ENCODE measurements at places on chromosomes 1 and 21. TPM values are rescaled to one million over a fixed set of nuclear protein-coding genes. Genes with fewer than 3 reads are reported as not detected.

OR2L8 gene
- not detected for total RNA-seq

TCP10L gene
- not detected for total RNA-seq

ALX3 gene
- total RNA-seq = not detected

KISS1 gene
- total RNA-seq = 0.79 TPM

PTGER3 gene
- total RNA-seq = not detected

UBL4B gene
- not detected for total RNA-seq

CYP4Z1 gene
- not detected for total RNA-seq

DNA sequence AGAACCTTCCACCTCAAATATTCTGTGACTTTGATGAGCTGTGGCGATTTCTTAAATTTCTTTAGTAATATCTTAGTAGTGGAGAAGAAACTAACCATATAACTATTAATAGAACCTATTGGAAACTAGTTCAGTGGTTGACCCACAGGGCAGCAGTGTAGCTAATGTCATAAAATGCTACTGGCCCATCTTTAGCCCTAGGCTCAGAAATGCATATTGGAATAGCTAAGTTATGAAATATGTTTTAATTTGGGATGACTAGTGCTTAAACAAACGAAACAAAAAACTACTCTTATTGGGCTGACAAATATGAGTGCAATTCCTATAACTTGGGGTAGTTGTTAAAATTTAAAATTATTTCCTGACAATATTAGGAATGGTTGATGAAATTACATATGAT lies 20.2 kb downstream of the MACO1 start:
- DNase-seq = no peak

DNA sequence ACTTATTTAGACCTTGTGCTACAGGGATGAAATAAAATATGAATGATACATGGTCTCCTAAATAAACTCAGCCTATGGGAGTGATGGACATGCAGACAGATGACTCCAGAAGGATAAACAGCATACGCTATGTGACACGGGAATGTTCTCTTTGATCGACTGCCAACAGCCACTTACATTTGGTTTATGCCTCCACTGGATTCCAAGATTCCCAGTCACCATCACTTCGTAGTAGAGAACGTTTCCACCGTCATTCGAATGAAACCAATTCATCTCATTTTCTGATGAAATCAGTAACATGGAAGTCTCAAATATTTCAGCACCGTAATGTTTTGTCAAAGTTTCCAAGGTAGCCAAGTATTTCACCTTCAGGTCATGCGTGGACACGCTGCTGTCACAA lies 99.7 kb downstream of the JAK1 start:
- no peak for DNase-seq

- DNase-seq = no peak
Measured at GRCh38 chr1:12080156-12080555, 17.1 kb downstream of the TNFRSF8 start.

GRCh38 chr1:54989968-54990810 lies 8.5 kb upstream of the BSND start:
- no peak for DNase-seq

- DNase-seq = no peak
Measured at GRCh38 chr1:240683576-240683975, 71.6 kb upstream of the GREM2 start.

- no peak for DNase-seq
Measured at GRCh38 chr21:23639721-23640120, 1967.6 kb downstream of the MRPL39 start.

DNA sequence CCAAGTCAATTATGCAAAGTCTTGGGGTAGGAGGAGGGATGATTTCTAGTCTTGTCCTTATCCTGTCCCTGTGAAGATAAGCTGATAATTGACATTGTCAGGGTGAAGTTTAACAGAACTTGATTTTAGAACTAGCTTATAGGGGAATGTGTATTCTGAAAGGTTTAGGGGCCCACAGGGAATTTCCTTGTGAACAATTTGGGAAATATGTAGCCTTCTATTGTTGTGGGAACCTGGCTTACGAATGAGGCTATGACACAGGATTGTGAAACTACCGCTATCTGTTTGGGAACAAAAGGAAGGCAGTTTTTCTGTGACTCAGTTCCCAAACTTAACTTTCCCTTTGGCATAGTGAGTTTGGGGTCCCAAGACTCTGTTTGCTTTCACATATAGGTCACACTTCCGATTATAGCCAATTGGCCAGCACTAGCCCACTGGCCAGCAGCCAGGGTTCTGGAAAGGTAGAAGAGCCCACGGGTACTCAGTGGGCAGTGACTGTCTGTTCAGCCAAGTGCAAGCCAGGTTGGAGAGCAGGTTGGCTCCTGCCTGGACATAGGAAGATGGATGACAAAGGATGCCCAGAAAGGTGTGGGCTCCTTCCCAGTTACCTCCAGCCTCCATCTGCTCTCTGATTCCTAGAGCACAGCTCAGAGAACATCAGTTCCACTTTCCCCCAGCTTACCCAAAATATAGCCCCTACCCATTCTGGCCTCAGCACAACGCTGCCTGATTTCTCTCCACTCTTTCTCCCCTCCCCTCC lies 35.5 kb downstream of the H3-3A start:
- no peak for DNase-seq

- no peak for DNase-seq
Measured at GRCh38 chr1:46797696-46798470, 963 bp upstream of the CYP4B1 start.

DNA sequence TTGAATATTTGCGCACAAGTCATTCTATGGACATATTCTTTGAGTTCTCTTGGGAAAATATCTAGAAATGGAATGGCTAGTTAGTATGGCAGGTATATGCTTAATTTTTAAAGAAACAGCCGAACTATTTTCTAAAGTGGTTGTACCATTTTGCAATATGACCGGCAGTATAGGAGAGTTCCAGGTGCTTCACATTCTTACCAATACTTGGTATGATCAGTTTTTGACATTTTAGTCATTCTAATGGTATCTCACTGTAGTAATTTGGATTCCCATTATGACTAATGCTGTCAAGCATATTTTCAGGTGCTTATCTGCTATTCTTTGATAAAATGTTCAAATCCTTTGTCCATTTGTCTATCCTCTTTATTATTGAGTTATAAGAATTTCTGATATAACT lies 20.6 kb downstream of the ATPAF1 start:
- DNase-seq = no peak

- DNase-seq = no peak
Measured at GRCh38 chr1:159444511-159444910, 5.0 kb downstream of the OR10J1 start.
